Fibroblast of mammary gland (primary cell): ENCODE measurements at places on chromosomes 7 and 10.

DNA sequence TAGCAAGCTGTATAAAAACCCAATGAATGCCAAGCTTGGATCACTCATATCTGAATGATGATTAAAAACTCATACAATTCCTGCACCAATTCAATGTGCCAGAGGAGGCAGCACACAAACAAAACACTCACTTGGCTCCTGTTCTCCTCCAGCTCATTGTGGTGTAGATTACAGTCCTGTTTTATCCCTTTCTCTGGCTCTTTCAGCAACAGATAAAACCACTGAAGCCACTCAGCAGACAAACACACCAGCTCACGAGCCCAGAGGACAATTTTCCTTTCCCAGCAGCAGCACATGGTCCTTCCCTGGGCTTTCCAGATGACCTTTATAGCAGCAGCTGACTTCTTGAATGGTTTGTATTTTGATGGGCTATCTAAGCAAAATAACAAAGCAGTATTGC is 107.3 kb upstream of the STARD3NL start:
- peak; percentile 27 for DNase-seq

DNA sequence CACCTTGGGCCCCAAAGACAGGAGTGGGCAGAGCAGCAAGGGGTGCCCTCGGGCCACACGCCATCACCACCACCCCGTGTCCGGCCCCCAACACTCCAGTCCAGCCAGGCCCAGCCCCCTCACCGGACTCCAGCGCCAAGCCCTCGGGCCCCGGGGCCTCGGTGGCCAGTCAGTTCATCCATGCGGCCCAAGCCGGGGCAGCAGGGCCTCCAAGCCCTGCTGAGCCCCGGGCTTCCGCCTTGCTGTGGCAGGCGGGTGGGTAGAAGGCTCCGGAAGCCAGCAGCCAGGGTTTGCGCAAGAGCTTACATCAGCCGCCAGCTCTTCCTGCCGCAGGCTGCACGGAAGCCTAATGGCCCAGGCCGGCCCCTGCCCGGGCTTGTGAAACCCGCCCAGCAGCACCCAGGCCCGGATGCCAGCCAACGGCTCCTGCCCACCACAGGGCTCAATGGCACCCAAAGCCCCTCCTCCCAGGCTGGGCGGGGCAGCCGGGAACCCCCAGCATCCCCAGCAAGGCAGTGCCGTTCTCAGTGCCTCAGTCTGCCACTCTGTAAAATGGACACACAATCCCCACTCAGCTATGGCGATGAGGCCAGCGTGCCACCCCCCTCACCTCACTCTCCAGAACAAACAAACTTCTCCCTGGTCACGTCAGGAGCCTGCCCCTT is 26.5 kb downstream of the TNRC18 start:
- DNase-seq, result peak; percentile 92

GRCh38 chr7:157397036-157397720 is 60.4 kb downstream of the DNAJB6 start:
- DNase-seq, result no peak

DNA sequence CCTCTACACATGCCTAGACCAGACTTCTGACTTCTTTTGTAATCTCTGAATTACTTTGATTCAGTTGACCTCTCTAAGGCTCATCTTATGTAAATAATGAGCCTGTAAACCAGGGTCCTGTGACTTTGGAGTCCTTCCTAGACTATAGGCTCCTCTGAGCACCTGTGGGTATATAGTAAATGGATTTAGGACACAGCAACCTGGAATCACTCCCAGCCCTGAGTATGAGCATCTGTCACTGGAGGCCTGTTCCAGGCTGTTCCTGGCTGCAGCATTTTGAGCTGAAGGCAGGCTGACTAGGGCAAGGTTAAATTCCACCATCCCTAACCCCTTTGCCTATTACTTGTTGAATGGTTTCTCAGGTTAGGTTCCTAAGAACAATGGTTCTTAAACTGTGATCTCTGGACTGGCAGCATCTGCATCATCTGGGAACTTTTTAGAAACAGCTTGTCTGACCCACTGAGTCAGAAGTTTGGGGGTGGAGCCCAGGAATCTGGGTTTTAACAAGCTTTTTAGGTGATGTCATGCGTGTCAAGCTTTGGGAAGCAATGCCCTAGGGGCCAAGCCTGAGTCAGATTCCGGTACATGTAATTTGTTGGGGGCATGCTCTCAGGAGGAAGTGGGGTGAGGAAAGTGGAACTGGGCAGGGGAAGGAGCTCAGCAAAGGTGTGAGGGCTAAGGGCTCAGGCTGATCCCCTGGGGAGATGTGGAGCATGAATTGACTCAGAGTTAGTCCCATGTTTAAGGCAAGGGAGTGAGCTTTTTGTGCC is 28.2 kb downstream of the MINDY4 start:
- DNase-seq, result peak; percentile 99

DNA sequence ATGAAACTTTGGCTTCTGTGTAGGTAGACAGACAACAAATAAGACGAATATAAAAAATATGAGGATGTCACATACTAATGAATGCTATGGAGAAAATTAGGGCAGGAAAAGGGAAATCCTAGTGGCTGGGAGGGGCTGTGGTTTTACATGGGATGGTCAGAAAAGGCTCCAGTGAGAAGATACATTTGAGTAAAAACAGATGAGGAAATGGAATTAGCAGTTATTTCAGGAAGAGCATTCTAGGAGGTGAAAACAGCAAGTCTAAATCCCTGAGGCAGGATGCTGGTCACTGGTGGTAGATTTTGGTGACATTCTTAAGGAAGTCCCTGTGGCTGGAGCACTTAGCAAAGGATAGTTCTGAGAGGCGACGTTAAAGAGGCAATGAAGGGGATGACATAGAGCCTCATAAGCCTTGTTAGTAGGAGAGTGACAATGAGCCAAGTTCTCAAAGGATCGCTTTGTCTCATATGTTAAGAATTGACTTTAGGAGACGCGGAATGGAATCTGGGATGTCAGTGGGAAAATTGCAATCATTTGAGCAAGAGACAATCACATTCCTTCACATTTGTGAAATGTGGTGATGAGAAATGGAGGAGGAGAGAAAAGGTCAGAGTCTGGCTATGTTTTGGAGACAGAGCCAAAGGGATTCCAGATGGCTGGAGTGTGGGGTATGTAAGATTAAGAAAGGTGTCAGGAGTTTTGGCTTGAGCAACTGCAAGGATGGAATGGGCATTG is 384.7 kb upstream of the FZD8 start:
- DNase-seq, result peak; percentile 26

DNA sequence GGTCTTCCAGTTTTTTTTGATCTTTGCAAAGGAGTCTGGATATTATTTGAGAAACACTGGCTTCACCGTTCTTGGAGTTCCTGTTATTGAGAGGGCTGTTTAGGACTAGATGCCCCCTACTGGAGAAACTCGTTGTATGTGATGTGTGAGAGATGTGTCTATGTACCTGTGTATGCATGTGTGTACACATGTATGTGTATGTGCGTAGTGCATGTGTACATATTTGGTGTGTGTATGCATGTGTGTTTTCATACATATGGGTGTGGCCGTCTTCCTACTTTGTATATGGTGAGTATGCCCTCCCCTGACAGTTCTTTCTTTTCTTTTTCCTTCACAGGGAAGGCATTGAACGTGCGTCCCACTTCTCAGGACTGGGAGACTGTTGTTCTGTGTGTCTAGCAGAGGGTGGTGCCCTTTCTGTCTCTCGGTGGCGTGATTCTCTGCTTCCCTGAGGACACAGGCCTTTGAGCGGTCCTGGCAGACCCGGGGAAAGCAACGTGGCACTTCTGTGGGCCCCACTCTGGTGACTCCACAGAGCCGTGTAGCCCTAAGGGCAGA is 3.0 kb upstream of the CALHM3 start:
- DNase-seq, result peak; percentile 86

- DNase-seq, result peak; percentile 69
Measured at GRCh38 chr10:124641282-124642087, 102.7 kb downstream of the FAM53B start.

DNA sequence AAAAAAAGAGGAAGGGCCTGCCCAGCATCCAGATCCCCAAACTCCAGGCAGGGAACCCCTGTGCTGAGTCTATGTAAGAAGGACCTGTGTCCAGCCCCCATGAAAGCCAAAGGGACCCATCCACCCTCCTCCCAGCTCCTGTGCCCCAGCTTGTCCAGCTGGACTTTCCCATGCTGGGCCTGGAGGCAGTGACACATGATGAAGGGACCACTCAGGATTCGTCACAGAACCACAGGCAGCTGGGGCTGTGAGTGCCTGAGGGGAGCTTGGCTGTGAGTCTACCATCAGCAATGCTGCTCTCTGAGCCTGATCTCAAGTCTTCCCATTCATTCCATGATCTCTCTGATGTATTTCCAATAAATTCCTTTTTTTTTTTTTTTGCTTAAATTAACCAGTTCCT is 36.2 kb upstream of the MNX1 start:
- DNase-seq, result peak; percentile 39

- DNase-seq, result no peak
Measured at GRCh38 chr7:124652237-124652636, 113.4 kb downstream of the GPR37 start.

DNA sequence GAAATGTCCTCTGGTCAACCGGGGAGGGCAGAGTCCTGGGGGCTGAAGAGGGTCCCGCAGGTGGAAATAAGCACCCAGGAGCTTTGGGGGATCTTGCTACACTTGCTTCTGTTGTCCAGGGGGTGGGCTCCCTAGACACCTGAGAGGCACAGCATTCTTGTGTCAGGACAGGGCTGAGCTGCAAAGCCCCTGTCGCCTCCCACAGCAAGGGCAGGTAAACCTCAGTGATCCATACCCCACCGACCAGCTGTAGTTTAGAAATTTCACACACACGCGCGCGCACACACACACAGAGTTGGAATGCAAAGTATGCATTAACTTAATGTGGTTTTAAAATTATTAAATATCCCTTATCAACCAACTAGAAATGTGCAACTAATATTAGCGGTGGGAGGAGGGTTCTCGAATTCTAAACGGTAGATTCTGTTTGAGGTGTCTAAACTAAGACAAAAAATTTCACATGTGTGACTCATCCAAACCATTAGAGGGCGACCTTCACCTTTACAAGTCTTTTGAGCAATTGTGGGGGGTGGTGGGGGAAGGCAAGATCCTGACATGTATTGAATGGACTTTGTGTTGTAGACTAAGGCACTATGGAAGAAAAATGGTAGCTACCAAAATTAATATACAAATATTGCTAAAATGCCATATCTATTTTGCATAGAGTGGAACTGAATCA is 34.3 kb upstream of the PTF1A start:
- DNase-seq, result peak; percentile 57

DNA sequence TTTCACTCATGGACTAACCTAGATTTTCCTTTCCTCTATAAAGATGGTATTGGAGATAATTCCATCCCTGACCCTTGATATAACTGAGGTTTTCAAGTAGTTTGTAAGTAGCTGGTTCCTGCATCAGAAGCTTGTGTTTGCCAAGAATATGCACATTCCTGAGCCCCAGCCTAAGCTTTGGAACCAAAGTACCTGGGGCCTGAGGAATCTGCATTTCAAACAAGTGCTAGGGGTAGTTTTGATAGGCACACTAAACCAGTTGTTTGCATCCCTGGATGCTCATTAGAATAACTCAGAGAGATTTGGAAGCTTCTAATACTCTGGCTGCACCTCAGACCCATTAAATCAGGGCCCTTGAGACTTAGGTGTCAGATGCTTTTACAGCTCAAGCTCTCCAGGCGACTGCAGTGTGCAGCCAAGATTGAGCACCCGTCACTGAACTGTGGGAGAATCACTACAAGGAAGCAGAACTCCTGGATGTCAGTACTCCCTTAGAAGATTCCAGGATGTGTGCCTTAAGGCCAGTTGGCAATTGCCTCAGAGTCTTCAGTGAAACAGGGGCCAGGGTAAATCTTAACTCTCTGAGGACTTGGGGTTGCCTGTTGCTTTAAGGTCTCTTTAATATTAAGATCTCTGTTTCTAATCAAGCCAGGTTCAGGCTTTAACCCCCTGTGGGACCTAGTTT is 565.0 kb downstream of the REEP3 start:
- no peak for DNase-seq

GRCh38 chr7:93933156-93933555 is 11.6 kb downstream of the GNG11 start:
- no peak for DNase-seq

GRCh38 chr10:116974456-116975005 is 30.5 kb downstream of the SHTN1 start:
- peak; percentile 89 for DNase-seq

DNA sequence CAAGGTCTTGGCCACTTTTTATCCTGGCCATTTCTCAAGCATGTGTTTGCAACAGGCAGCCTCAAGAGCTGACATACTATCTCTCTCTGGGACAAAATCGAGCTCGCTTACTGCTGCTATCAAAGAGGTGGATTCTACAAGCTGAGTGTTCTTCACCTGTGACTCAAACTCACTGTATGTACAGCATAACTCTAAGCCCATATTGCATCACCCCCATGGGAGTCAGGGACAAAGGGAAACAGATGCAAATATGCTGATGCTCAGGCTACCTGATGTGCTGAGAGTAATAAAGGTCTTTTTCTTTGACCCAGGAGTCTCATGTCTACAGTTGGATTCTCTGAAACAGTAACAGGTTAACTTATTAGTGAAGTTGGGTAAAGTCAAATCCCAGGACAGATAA is 45.2 kb downstream of the PCLO start:
- DNase-seq, result no peak

- no peak for DNase-seq
Measured at GRCh38 chr10:119478111-119478802, 64.3 kb downstream of the RGS10 start.

GRCh38 chr10:3312403-3312940 is 139.9 kb upstream of the PITRM1 start:
- DNase-seq, result no peak

DNA sequence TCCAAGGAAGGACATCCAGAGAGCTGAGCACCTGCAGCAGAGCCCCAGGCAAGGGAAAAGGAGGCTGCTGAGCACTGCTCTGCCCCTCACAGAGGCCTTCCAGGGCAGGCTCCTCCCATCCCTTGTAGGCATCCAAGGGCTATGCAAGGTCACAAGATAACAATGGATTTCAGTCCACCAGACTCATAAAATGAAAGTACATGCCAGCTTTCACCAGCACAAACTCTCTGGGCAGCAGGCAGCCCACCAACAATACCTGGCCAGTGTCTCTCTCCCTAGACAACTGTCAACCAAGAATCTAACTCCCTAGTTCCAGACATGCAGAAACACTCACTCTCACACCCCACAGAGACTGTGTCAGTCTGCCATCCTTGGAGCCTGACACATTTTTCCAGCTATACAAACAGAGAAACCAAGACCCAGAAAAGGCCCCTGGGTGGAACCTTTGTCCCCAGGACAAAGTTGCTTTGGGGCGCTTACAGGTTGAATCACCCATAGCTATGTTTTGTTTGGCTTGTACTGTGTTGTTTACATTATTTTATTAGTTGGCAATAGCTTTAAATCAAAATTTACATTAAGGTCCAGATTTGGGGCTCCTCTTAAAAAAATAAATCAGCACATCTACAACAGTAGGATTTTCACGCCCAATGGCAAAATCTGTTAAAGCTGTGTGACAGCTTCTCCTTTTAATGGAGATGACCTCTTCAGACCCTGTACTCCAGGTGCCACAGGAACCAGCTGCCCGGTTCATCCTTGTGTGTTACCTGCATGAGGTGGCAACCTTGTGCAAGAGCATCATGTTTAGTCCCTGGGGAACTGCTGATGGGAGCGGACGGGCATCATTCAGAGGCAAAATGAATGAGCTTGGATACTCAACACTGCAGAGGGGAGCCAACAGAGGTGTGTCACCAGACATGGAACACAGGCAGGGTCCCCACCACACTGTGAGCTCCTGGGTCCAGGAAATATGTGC is 5.2 kb downstream of the GRID1 start:
- DNase-seq, result no peak

- DNase-seq, result no peak
Measured at GRCh38 chr7:120091807-120092206, 181.2 kb upstream of the KCND2 start.
